CD4-positive, alpha-beta T cell treated with Interleukin-15 for 4 hours (primary cell): ENCODE measurements at places on chromosomes 4 and X.
A peak's percentile ranks its signal among the peaks of the same experiment; 100 is the strongest.

DNA sequence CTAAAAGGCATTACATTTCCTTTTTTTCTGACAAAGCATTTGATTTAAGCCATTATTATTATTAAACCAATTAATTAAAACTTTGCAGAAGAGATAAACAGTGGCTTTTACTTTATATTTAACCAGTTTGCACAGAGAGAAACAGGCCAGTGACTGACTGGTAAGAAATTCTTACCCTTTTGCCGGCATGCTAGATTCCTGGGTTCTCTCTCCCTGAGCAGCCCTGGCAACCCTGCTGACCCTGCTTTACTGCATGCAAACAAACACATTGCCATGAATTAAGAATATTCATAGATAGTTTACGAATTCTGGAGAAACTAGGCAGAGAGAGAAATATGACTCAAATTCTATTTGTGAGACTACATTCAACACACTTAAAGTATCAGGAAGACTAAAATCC, 1381.4 kb upstream of the IGFBP7 start:
- DNase-seq, result no peak

DNA sequence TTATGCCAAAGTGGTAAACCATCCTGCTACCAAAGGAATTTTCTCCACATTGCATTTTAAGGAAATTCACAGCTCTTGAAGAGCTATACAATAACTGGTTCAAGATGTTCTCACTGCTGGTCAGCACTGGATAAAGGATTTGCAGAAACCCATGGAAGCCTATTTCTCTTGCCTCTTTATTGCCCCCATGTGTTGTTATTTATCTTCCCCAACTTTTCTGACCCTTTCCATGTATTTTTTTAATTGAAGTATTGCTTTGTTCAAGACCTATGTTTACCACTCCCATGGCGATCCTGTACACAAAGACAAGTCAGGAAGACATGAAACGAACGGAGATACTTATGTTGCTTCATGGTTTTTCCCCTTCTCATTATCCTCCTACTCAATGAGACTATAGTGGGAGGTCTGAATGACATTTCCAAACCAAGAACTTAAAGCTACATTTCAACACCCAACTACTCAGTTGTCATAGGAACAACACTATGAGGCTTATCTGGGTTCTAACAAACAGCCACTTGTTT, 566.4 kb upstream of the DIPK2B start:
- peak; percentile 36 for DNase-seq

- peak; percentile 78 for DNase-seq
Measured at GRCh38 chrX:46758956-46759644, at the start of gene SLC9A7. Gene SLC9A7 (minus strand): TSS chrX:46759118. CDS start chrX:46759029, 89 bp downstream.

DNA sequence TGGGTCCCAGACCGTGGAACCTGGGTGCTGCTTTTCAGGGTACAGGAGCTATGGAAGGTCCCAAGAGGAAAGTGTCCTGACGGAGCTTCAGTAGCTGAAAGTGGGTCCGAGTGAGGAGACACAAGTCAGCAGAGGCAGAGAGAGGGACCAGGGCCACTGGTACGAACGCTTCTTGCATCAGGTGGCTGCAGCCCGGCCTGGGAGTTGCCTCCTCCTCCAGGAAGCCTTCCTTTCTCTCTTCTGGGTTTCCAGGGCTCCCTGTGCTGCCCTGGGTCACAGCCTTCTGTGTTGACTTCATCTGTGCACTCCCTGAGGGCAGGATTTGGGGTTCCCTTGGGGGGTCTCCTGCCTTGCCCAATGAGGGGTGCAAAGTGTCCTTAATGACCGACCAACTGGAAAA, 94.5 kb downstream of the SORCS2 start:
- DNase-seq, result no peak

DNA sequence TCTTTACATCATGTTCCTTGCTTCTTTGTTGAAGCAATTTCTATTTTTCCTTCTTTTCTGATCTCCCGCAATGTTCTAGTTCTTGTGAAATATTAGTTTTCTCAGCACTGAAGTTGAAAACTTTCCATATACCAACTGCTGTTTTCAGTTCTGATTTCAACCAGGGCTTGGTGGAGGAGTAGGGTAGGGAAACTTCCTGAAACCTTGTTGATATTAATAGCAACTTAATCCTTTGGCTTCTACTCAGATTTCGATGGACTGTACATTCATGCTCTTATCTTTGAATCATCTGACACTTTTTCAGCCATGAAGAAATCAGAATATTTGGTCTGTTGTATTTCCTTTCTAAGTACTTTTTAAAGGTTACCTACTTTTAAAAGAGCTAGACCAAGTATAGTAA, 315.8 kb downstream of the RPA4 start:
- DNase-seq, result no peak

DNA sequence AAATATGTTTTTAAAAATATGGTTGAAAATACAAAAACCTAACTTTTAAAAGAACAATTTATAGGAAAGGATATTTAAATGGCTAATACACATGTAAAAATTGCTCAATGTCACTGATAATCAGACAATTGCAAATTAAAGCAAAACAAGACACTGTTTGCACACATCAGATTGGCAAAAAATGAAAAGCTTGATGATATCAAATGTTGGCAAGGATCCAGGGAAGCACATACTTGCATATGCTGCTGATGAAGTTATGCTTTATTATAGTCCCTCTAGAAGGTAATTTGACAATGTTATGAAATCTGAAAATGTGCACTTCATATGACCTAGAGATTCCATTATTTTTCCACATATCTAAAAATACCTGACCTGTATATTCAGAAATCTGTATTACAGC, 45.7 kb upstream of the EPGN start:
- no peak for DNase-seq

DNA sequence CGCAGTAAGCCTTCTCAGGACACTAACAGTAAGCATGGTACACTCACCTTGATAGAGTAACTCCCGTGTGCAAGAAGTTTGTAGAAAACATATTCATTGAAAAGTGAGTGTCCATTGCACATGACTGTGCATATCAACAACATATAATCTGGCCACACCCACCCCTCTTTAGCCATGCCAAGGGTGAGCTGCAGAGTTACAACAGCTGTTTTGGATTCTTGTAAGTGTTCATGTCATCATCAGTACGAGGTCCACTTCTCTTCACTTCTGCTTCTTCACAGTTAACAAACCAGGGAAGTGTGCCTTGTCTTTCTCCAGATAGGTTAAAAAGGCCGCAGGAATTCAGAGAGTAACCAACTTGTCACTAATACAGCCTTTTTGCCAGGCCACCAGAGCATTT, 116.6 kb downstream of the IRF2 start:
- DNase-seq, result no peak

- peak; percentile 16 for DNase-seq
Measured at GRCh38 chrX:78375894-78376293, 48.5 kb upstream of the CYSLTR1 start.

DNA sequence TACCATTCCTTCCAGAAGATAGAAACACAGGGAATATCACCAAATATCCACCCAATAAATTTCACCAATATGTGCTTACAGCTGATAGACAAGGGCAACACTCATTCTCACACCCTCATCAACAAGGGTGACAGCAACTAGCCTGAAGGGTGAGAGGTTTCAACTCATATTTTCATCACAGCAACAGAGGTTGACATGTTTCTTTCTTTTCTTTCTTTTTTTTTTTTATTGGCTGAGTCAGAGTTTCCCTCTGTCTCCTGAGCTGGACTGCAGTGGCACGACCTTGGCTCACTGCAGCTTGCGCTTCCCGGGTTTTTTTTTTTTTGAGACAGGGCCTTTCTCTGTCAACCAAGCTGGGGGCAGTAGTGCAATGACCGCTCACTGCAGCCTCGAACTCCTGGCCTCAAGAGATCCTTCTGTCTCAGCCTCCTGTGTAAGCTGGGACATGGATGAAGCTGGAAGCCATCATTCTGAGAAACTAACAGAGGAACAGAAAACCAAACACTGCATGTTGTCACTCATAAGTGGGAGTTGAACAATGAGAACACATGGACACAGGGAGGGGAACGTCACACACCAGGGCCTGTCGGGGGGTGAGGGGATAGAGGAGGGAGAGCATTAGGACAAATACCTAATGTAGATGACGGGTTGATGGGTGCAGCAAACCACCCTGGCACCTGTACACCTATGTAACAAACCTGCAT, 27.5 kb upstream of the ASMTL start:
- no peak for DNase-seq

DNA sequence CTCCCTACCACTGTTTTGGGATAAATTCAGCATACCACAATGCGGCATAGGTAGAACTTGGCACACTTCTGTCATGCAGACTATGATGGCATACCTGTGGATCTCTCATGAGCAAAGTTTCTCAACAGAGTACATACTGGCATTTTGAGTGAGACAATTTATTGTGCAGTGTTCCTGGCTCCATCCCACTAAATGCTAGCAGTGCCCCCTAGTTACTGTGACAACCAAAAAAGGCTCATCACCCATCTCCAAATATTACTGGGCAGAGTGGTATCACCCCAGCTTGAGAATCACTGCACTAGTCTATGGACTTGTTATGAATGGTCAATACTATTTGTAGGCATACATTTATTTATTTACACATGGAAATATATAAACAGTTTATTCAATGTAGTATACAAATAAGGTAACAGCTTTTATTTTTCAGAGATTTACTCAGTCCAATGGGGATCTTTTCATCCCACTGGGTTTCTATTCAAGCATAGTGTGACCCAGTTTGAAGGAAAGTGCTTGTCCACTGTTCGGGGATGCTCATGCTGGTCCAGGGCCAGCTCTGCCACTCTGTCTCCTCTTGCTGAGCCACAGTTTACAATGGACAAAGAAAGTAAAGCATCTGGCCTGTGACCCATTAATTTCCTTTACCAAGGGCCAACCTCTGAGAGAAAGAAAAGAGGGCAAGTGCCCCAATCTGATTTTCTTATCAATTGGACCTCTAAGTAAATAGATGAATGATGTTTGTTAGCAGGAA, 81.0 kb upstream of the IL2 start:
- DNase-seq, result no peak

DNA sequence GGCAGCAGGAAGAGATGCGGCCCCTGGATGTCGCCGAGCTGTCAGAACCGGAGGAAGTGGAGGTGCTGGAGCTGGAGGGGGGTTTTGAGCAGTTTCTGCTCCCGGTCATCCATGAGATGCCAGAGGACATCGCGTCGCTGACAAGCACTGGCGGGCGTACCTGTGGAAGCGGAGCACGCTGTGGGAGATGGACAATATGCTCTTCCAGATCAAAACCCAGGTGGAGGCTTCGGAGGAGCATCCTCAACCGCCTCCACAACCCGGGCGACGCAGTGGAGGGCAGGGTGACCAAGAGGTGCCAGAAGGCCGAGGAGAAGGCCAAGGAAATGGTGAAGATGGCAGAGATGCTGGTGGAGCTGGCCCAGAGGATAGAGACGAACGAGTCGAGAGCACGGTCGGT, 7.6 kb upstream of the CCNQ start:
- no peak for DNase-seq

DNA sequence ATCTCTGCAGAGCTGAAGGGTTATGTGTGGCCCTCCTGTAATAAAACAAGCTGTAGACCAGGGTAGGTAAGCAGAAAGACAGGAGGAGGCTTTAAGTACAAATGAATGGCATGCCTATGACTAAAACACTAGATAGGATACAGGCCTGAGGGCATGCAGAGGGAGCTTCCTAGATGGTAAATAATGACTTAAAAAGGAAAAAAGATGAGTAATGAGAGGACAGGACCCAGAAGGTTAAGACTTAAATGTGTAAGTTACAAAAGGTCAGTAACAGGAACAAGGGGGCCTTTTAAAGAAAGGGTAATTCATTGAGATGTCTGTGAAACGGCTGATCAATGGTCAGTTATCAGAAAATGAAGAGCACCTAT, 194.8 kb downstream of the SOWAHB start:
- DNase-seq, result no peak

DNA sequence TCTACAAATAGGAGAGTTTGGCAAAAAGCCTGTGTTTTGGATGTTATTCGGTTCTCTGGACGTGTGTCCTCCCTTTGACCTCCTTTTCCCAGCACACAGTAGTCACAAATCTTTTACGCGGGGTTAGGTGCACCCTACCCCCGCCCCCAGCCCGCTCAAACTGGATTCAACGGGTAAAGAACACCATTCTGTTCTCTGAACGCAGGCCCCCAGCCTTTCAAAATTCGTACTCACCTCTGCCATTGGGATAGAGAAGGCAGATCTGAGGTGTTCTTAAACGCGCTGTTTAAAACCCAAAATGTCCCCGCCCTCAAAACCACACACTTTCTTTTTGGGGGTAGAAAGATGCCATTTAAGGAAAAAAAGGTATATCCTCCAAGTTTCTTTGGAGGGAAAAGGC, 2.7 kb downstream of the LEF1 start:
- peak; percentile 50 for DNase-seq

DNA sequence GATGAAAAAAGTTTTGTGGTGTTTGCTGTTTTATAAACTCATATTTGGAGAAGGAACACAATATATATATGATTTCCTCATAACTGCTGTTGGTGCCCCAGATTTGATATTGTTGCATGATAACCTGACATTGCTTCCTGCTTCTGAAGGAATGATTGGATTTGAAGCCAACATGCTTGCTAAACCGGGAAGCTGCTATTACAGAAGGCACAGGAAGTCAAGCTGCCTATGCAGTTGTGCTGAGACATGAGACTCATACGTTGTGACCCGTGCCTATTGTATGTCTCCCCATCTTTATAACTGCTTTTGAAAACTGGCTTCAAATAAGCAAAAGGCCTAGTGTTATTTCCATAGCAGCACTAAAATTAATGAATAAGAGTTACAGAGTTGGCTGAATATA, 32.9 kb downstream of the GAB1 start:
- no peak for DNase-seq

GRCh38 chrX:110104078-110104477, 101.2 kb downstream of the TMEM164 start:
- no peak for DNase-seq

- DNase-seq, result no peak
Measured at GRCh38 chr4:181601103-181601502, 642.1 kb upstream of the TENM3 start.

GRCh38 chr4:3249711-3250437, 915 bp downstream of the MSANTD1 start:
- no peak for DNase-seq

DNA sequence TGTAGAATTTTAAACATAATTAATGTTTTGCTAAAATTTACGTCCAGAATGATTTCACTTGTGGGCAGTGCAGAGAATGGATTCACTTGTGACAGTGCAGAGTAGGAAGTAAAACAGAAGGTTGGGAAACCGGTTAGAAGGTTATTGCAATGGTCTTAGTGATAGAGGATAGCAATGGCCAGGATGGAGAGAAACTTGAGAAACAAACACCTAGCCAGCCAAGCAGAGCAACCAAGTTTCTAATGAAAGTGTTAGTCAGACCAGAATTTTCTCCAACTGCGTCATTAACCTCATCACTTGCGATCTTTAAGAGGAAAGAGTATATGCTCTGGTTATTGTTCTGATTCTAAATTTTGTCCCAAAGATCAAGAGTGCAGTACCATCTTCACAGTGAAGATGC, 50.0 kb upstream of the TBC1D9 start:
- no peak for DNase-seq
